ENCODE measurements at places on chromosomes 2 and 18.

GRCh38 chr2:20217041-20217970, 7.6 kb downstream of the SDC1 start:
- DNase-seq: no peak

DNA sequence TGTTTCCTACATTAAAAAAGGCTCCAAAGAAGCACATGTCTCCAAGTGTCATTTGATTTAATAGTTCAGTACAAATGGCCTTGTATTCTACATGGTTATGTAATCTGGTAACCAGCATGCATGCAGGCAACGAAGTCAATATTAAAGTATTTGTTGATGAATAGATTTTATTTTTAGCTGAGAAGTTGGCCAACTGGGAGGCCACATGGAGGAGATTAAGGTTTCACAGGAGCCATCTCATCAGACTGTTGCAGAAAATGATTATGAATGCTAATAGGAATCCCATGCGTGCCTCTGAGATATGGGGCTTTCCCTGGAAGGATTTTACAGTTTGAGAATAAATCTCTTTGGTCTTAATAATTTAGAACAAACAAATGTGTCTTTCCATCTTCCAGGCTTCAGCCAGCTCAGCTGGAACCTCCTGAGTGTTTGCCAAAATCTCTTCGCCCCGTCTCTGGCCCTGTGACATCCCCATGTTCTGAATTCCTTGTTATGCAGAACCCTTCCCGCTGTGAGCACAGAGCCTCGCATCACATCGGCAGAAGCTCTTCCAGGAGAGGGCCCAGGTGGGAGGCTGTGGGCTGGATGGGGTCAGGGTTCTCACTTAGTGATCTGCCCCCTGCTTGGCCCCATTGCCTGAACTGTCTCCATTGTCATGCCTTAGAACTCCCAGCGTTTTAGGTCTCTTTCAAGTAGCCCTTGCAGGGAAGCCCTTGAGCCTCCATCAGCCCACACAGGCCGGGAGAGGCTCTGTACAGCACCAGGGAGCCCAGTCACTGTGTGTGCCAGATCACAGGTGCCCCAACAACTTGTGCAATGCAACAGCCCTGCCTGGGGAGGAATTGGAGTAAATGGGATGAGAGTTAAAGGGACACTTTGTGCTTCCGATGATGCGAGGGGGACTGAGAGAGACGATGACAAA, 190.5 kb upstream of the TWIST2 start:
- no peak for DNase-seq

DNA sequence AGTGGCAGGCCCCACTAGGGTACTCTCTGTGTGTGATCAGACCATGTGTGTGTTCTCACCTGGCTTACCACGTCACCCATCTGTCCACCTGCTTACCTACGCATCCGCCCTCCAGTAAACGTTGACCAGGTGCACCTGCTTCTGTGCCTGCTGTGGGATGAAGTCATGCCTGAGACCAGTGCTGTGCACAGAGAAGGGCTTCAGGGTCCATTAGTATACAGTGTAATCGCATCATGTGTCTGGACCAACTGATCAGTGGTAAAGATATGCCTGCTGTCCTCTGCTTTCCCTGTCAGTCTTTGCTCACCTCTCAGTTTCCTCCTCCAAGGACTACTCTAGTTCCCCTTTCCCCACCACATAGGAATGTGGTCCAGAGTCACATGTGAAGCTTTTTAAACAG, 109.3 kb downstream of the FHOD3 start:
- no peak for DNase-seq

- no peak for DNase-seq
These were observed 1363.5 kb upstream of the DDX18 start for GRCh38 chr2:116450990-116451389.

DNA sequence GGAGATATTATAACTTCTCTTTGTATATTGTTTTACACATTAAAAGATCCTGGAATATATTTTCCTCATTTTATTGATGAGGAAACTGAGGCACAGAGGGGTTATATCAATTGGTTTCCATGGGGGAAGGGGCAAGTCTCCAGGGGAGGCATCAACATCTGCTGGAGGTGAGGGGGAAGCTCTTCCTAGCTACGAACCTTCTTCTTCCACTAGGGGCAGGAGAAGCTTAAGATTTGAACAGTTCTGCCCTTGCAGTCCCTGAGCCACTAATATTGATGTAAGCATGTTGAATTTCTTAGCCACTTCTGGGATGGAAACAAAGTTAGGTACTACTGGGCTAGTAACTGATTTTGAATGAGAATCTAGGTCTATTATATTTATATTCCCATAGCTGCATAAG, 140.1 kb upstream of the AQP4 start:
- DNase-seq: no peak

GRCh38 chr2:3625186-3625585, 30.3 kb downstream of the COLEC11 start:
- DNase-seq: no peak

GRCh38 chr2:234373060-234373459, 123.8 kb downstream of the ARL4C start:
- DNase-seq: no peak

DNA sequence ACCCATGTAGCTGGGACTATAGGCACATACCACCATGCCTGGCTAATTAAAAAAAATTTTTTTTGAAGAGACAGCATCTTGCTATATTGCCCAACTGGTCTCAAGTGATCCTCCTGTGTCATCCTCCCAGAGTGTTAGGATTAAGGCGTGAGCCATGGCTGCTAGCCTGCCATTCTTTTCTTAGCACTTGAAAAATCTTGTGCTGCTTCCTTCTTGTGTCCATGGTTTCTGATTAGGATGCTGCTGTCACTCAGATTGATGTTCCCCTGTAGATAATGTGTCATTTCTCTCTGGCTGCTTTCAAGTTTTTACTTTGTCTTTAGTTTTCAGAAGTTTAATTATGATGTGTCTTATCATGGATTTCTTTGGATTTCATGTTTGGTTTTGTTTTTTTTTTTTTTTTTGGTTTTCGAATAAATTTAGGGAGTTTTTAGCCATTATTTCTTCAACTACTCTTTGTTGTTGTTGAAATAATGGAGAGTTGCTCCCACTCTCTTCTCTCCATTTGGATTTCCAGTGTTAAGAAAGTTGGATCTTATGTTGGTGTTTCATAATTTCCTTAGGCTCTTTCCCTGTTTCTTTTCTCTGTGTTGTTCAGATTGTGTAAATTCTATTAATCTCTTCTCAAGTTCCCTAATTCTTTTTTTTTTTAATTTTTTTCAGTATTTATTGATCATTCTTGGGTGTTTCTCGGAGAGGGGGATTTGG, 2.5 kb downstream of the ATP9B start:
- DNase-seq: no peak

DNA sequence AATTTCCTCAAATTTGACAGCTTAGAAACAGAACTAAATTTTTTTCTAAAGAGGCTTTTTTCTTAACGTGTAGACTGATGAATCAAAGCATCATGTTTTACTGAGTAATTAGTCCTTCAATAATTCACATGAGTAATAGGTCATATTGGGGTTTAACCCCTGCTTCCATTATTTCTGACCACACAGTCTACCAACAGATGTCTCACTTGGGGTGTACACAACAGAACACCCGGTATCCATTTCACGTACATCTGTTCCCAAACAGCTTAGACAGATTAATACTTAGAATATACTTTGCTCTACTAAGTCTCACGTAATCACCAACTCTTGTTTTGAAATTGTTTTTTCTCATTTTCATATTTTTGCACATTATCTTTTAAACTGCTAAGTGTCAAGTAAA, 14.8 kb downstream of the CERKL start:
- no peak for DNase-seq

- DNase-seq: no peak
These were observed 58.9 kb upstream of the GATA6 start for GRCh38 chr18:22110461-22110924.

DNA sequence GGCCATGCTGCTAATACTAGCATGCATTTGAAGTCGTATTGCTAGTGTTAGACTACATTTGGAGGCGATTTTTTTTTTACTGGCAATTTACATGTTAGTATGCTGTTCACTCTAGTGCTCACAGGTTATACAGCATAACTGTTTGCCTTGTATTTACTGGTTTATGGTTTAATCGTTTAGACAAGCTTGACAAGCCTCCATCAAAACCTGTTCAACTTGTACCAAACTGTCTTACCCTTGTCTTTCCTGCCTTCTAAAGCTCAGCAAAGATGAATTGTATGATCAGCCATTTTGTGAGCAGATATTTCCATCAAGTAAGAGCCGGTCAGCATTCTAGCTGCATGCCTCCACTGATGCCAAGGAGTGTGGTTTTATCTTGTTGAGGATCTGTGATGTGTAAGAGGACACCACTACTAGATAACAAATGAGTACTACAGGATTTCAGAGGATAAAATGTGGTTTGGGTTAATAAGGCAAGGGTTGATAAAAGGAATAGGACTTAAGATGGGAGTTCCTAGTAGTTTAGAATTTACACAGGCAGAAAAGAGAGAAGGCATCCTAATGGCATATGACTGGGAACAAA, 68.4 kb upstream of the ITM2C start:
- no peak for DNase-seq

- no peak for DNase-seq
These were observed 253.0 kb upstream of the KLHL29 start for GRCh38 chr2:23132000-23132399.

- no peak for DNase-seq
These were observed 71.1 kb upstream of the CTLA4 start for GRCh38 chr2:203796248-203797010.

DNA sequence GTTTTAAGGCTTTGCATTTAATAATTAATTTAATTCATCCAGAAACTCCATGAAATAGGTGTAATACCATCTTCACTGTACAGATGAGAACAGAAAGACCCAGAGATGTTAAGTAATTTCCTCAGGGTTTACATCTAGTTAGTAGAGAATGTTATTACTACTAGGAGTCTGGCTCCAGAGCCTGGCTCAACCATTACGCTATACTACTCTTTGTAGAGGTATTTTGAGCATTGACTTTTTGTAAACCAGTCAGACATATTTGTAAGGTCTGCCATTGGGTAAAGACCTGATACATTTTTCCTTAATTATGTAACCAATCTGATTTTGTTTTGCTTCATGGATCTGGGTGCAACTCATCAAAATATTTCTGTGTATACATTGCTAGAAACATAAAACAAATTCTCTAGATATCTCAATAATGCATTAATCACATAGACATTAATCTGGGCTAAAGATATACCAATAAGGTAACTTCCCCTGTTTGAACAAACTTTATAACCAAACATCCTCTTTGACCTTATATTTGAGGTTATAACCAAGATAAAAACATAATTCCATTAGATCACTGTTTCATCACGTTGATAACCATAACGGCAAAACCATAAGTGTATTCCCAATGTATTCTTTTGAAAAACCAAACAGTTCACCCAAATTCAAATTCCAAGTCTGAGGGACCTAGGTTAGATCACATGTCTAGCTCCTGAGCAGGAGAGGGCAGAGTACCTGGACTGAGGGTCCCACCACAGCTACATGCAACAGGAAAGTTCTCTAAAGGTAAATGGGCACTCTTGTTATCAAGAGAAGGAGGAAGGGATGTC, 135.0 kb downstream of the IKZF2 start:
- DNase-seq: no peak

DNA sequence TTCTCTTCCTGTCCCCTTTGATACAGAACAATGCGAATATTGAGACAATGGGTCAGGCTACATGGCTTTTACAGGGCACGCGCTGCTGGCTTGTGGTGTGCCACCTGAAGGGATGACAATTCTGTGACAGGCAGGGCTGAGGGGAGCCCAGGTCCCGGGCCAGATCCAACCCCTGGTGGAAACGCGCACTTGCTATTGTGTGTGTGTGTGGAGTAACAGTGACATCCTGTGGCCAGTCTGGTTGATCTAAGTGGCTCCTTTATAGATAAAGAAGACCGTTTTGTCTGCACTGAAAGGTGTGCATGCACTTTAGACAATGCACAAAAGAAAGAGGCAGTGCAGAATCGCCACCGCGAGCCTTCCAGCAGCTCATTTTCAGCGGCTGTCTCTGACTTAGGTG, 273.6 kb downstream of the HRH4 start:
- DNase-seq: no peak

DNA sequence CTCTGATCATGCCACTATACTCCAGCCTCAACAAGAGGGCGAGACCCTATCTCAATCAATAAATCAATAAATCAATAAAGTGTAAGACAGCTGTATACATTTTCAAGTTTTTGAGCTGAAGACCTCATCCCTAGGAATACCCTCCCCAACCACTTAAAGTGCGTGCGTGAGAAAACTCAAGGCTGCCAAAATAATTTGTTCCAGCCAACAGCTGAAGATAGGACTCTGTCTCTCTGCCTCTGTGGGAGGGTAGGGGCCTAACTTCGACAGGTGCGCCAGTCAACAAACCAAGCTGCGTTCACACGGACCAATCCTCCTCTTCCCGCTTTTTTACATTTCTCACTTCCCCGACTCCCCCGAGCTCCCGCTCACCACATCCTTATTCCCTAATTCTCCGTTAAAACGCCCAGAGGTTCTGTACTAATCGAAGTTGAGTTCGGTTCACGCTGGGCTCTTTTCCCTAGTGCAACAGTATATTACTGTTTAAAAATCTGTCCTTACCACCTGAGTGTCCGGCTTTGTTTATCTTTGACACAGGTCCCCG, 618 bp downstream of the POLR2D start:
- DNase-seq: no peak

GRCh38 chr2:180787330-180787729, 193.1 kb upstream of the UBE2E3 start:
- no peak for DNase-seq

DNA sequence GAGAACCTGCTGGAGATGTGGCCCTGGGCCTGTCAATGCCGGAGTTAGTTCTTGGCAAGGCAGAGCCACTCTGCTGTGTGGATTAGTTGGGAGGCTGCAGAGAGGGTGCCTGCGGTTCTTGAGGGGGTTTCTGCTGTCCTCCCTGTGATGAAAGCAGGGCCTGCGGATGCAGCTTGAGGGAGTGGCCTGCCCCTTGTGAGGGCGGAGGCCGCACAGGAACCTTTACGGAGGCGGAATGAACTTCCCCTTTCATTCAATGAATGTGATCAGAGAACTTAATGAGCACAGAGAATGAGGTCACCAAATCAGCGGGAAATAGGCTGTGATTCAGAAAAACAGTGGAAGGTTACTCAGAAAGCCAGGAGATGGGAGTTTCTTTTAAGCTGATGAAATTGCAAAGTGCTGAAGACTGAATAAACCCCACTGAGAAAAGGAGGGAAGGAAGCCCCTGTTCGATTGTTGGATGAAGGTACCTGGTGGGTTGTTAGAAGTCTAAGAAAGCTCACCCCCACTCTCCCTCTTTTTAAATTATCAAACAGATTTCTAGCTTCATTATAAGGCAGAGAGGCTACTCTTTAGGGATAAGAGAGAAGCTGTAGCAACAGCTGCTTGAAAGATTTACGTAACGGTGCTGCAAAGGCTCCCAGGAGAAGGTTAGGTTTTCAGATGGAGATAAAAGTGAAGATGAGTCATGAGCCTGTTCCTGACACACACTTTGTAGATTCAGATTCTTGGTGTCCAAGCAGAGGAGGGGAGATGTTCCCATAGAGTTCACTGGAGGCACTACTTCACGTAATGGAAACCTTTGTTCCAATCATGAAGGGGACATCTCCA, 47.4 kb downstream of the VWA3B start:
- DNase-seq: no peak
